ENCODE measurements at places on chromosomes 4 and X.

DNA sequence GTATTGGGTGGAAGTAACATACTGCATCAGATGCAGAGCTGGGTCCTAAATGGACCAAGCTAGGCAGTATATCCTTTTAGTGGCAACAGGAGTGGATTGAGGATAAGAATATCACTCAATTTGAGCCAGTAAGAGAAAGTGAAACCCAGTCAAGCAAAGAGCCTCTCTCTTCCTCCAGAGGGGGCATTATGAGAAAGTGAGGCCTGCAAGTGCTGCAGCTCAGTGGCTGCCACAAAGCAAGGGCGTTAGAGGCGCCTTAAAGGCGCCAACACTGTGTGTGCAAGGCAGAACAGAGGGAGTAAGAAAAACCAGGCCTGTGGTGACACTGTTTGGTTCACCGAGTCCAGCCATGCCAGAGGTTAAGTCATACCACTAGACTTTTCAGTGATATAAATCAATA lies 17.5 kb downstream of the STX18 start:
- DNase-seq, result no peak

GRCh38 chr4:6687947-6688878 lies 5.5 kb upstream of the S100P start:
- DNase-seq, result no peak

- no peak for DNase-seq
Observed at GRCh38 chr4:1563768-1564485, 120.2 kb downstream of the FAM53A start.

GRCh38 chr4:61824454-61824853 lies 624.3 kb downstream of the ADGRL3 start:
- DNase-seq, result no peak

GRCh38 chr4:165700855-165701254 lies 172.2 kb upstream of the TLL1 start:
- DNase-seq, result no peak

DNA sequence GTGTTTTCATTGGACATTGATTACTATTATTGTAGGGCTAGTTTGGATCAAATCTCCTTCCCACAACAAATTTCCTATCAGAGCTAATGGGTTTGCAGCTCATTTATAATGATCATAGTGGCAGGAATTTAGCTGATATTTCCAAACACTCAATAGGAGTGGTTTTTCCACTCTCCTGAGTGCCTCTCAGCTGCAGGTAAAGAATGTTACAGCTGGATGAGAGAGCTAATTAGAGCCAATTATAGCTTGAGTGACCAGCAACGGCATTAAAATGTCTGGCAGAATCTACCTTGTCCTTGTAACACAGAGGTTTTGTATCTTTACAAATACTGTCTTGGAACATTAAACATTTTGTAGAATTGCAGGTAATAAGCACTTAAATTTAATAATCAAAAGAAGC lies 602.8 kb upstream of the EPHA5 start:
- no peak for DNase-seq

DNA sequence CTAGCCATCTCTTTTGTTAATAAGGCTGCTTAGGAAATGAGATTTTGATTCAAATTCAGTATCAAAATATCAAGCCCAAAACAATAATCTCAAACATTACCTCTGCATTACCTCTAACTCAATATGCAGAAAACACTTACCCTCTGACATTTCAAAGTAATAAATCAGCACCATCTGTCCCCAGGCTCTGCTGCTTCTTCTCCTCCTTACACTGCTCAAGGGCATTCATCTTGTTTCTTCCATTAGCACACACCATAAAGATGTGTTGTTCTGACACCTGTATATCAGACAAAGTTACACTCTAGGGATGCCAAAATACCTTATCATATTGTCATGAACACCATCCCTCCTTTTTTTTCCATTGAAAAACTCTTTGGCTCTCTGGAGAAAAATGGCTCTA lies 1630.3 kb downstream of the RPA4 start:
- DNase-seq, result no peak

GRCh38 chrX:71214604-71215337 lies 8.3 kb upstream of the GJB1 start:
- DNase-seq, result no peak

DNA sequence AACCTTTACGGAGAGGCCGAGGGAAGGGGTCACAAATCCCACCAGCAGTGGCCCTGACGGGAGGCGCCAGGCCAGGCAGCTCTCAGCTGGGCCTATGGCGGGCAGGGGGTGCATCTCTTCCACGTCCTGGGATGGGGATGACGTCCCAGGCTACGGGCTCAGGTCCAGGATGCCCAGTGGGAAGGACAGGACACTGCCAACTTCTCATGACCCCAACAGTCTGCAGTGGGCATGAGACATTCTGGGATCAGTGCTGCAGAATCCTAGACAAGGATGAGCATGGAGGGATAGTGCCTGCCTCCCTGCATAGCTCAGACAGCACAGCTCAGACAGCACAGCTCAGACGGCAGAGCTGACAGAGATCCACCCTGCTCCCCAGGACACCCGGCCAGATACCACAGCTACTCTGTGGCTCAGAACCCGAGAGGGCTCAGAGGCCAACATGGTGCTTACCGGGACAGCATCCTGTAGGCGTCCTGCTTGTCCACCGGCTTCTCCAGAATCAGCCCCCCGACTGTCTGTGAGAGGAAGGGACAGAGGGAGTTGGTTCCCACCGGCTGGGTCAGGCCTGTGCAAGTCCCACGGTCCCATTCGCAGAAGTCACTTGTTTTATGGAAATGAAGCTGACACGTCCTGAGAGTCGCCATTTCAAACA lies 17.3 kb downstream of the ASMTL start:
- no peak for DNase-seq

- no peak for DNase-seq
Observed at GRCh38 chr4:39763714-39764572, 66.0 kb downstream of the UBE2K start.
